ENCODE measurements at places on chromosomes 1 and 21. TPM values are rescaled to one million over a fixed set of nuclear protein-coding genes. Genes with fewer than 3 reads are reported as not detected.

MIA3 gene
- total RNA-seq, result 74.3 TPM

TSPAN2 gene
- total RNA-seq, result 14.2 TPM

- H3K4me3 ChIP-seq, result no peak overlapping the region
- no peak for DNase-seq
- H3K27ac ChIP-seq, result no peak overlapping the region
- H3K36me3 ChIP-seq, result peaks cover 2% of the 10 kb centered on the region
- H3K4me1 ChIP-seq, result no peaks in the 10 kb centered on the region
Measured at GRCh38 chr1:108617008-108617723, 43.7 kb downstream of the HENMT1 start.

GRCh38 chr1:28127617-28128257 is 39.3 kb upstream of the EYA3 start:
- no peak for DNase-seq
- no peak overlapping the region for H3K4me3 ChIP-seq
- peaks cover 29% of the 10 kb centered on the region for H3K27me3 ChIP-seq
- peaks cover 2% of the 10 kb centered on the region for H3K4me1 ChIP-seq
- H3K36me3 ChIP-seq, result no peaks in the 10 kb centered on the region

DNA sequence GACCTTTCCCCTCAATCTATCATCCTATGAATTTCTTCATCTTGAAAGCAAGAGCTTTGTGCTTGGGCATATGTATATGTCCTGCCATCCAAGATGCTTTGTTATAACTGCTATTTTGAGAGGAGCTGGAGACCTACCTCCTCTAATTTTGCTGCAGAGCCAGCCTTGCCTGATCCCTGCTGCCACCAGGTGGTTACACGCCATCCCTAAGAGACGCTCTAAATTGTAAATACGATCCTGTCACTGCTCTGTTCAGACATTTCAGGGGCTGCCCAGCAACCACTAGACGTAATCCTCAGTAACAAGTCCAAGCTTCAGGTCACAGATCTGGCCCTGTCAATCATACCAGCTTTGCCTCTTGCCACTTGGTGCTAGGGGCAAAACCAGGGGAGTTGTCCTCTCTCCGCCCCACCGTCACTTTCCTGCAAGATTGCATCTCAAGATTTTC is 32.9 kb downstream of the GPA33 start:
- no peak overlapping the region for H3K4me3 ChIP-seq
- H3K36me3 ChIP-seq, result no peaks in the 10 kb centered on the region
- DNase-seq, result no peak
- no peak overlapping the region for H3K27ac ChIP-seq

GRCh38 chr1:29993950-29994349 is 729.4 kb downstream of the MATN1 start:
- H3K36me3 ChIP-seq, result no peaks in the 10 kb centered on the region
- no peaks in the 10 kb centered on the region for H3K4me1 ChIP-seq
- no peak overlapping the region for H3K27ac ChIP-seq
- no peak overlapping the region for H3K4me3 ChIP-seq

DNA sequence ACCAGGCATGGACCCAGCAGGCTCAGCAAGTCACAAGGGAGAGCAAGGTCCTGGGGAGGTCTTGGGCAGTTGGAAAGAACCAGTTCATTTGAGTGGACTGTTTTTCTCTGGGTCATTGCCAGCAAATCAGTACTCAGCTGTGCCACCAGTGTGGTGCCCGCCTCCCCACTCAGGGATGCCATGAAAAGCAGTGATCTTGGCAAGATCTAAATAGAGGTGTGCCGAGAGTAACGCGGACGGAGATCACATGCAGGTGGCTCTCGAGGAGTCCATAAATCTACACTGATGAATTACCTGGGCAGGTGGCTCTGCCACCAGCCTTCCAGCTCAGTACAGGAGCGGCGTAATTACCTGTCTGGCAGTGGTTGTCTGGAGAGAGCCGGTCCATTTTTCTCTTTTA is 642.2 kb downstream of the PTPRU start:
- H3K27me3 ChIP-seq, result peaks cover 65% of the 10 kb centered on the region
- H3K4me1 ChIP-seq, result no peaks in the 10 kb centered on the region
- H3K36me3 ChIP-seq, result no peaks in the 10 kb centered on the region
- no peak overlapping the region for H3K27ac ChIP-seq

DNA sequence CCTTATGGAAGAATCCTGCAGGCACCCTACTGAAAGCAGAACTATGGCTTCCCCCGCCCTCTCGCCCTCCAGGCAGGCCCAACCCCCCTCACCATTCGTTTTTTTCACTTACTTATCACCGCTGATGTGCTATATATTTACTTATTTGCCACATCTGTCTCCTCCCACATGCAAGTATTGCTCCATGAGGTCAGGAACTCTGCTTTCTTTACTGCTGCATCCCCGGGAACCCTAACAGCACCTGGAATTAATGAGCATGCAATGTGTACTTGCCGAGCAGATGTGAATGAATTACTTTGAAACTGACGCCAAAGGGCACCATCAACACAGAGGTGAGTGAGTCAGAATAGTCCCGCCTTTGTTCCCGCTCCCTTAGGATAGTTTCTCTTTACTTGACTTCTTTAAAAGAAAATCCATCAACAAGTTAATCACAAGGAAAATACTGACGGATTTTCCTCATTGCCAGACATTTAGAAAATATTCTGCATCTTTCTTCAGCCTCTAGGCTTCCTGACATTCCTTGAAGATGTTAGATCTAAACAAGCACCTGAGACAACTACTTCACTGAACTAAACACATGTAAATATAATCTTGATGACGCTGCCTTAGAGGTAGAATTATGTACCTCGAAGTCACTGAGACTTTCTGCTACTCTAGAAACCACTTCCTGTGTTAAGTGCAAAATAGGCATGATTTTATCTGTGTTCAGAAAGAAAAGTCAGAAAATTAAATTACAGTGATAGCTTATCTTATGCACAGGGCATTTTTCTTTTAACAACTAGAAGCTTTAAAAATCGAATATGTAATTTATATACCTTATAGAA is 17.5 kb upstream of the RAB4A start:
- peak overlapping the region; percentile 8 for H3K4me3 ChIP-seq
- DNase-seq, result no peak
- H3K4me1 ChIP-seq, result peaks cover 25% of the 10 kb centered on the region
- peak overlapping the region; percentile 86 for H3K27ac ChIP-seq
- H3K27me3 ChIP-seq, result no peaks in the 10 kb centered on the region

DNA sequence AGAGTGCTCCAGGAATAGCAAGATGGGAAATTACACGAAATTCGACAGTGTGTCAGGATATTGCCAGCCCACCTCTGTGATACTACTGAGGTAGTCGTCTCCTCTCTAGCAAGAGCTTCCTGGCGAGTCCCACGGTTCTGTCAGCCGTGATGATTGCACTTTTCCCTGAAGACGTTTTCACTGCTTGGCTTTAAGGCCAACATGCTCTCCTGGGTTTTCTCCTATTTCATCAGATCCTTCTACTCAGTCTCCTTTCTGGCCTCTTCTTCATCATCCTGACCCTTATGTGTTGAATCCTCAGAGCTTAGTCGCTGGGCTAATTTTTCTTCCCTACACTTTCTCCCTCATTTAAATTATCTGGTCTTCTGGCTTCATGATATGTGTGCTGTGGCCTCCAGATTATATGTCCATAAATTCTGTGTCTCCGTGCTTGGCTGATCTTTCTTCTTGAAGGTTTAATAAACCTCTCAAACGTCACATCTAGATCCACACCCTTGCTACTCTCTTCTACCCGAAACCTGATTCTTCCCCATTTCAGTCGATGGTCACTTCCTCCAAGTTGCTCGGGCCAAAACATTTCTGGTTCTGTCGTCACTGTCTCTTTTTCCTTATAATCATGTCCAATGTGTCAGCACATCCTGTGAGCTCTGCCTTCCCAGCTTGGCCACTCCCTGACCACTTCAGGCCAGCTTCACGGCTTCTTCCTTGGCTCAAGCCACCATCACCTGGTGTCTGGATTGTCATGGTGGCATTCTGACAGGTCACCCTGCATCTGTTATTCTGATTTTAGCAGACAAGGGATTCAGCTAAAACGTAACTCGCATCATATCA is 12.2 kb downstream of the OR2B11 start:
- peaks cover 2% of the 10 kb centered on the region for H3K4me1 ChIP-seq
- no peaks in the 10 kb centered on the region for H3K36me3 ChIP-seq
- no peak for DNase-seq
- no peak overlapping the region for H3K27ac ChIP-seq
- peaks cover 13% of the 10 kb centered on the region for H3K27me3 ChIP-seq

- peaks cover 33% of the 10 kb centered on the region for H3K4me1 ChIP-seq
- peak within 1 kb of the TSS; percentile 14 for H3K27ac ChIP-seq
- H3K36me3 ChIP-seq, result no peaks in the 10 kb centered on the region
- DNase-seq, result peak; percentile 89
- peaks cover 40% of the 10 kb centered on the region for H3K27me3 ChIP-seq
- H3K4me3 ChIP-seq, result peak within 1 kb of the TSS; percentile 81
Measured at GRCh38 chr1:155078469-155079209, at the start of gene EFNA3. TSS of gene EFNA3 (plus strand) at chr1:155078837. CDS start at chr1:155078942, 105 bp downstream.

DNA sequence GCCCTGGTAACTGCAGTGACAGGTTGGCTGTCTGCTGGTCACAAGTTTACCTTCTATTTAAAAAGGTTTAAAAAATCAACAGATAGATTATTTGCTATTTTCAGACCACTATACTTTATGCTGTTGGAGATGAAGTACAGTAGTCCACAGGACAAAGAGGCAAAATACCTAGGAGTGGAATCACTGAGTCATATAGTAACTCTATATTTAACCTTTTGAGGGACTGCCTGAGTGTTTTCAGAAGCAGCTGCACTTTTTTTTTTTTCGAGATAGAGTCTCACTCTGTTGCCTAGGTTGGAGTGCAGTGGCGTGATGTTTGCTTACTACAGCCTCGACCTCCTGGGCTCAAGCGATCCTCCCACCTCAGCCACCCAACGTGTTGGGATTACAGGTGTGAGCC is 11.7 kb downstream of the CNIH4 start:
- H3K36me3 ChIP-seq, result peaks cover 42% of the 10 kb centered on the region
- no peaks in the 10 kb centered on the region for H3K27me3 ChIP-seq
- no peak for DNase-seq
- H3K4me3 ChIP-seq, result no peak overlapping the region
- H3K4me1 ChIP-seq, result no peaks in the 10 kb centered on the region

- H3K27me3 ChIP-seq, result peaks cover 2% of the 10 kb centered on the region
- H3K4me1 ChIP-seq, result peaks cover 4% of the 10 kb centered on the region
- no peaks in the 10 kb centered on the region for H3K36me3 ChIP-seq
- H3K27ac ChIP-seq, result no peak overlapping the region
- H3K4me3 ChIP-seq, result no peak overlapping the region
- DNase-seq, result no peak
Measured at GRCh38 chr1:98914547-98914946, 90.1 kb downstream of the PLPPR5 start.

- peaks cover 23% of the 10 kb centered on the region for H3K27me3 ChIP-seq
- H3K27ac ChIP-seq, result no peak overlapping the region
- no peaks in the 10 kb centered on the region for H3K4me1 ChIP-seq
- no peaks in the 10 kb centered on the region for H3K36me3 ChIP-seq
- DNase-seq, result no peak
- H3K4me3 ChIP-seq, result no peak overlapping the region
Measured at GRCh38 chr1:247434005-247434404, 18.0 kb downstream of the NLRP3 start.

GRCh38 chr1:163561580-163562295 is 240.0 kb downstream of the NUF2 start:
- no peaks in the 10 kb centered on the region for H3K27me3 ChIP-seq
- DNase-seq, result no peak
- peak overlapping the region; percentile 88 for H3K27ac ChIP-seq
- H3K36me3 ChIP-seq, result no peaks in the 10 kb centered on the region

DNA sequence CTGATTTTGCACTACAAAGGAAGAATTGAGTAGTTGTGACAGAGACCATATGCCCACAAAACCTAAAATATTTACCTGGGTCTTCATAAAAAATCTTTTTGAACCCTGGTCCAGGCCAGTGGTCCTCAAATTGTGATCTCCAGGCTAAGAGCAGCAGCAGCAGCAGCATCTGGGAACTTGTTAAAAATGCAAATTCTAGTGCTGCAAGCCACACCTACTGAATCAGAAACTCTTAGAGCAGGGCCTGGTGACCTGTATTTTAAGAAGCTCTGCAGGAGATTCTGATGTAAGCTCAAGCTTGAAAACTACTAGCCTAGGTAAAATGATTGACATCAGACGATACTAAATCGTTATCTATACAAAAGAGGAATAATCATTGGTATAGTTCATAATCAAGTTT is 112.2 kb downstream of the LRRC7 start:
- H3K4me1 ChIP-seq, result peaks cover 15% of the 10 kb centered on the region
- H3K36me3 ChIP-seq, result no peaks in the 10 kb centered on the region
- H3K27ac ChIP-seq, result no peak overlapping the region
- no peak overlapping the region for H3K4me3 ChIP-seq
- DNase-seq, result no peak

DNA sequence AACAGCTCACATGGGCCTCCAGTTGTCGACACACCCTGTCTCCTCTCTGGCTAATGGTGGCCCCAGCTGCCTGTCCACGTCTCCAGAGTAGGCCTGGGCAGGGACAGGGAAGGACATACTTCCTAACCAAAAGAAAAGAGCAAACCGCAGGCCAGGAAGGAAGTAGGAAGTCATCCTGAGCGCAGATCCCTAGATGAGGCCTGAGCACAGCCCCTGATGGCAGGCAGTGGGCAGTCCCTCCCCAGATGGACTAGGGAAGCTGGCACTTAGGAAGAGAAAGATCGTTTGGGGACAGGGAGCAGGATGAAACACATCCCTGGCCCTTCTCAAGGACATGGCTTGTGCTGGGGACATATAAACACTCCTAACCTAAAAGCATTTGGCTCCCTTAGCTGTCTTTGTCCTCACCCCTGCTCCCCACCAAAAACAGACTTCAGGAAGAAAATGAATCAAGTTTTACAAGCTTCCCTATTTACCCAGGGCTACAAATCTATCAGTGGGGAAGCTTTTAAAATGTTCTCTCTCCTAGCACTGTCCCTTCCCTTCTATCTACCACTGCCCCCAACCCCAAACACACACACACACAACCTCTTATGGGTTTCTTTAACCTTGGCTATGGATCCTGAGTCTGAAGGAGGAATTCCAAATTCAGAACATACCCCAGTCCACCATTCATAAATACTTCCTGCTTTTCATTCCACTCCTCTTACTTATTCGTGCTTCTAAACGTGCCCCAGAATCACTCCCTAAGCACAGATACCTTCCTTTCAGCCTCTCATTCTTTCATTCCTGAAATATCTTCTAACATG is 21.1 kb downstream of the SSBP3 start:
- H3K27ac ChIP-seq, result peak overlapping the region; percentile 91
- H3K4me1 ChIP-seq, result peaks cover 24% of the 10 kb centered on the region
- H3K27me3 ChIP-seq, result no peaks in the 10 kb centered on the region

GRCh38 chr1:238029126-238029525 is 138.4 kb upstream of the ZP4 start:
- no peaks in the 10 kb centered on the region for H3K27me3 ChIP-seq
- no peaks in the 10 kb centered on the region for H3K4me1 ChIP-seq

DNA sequence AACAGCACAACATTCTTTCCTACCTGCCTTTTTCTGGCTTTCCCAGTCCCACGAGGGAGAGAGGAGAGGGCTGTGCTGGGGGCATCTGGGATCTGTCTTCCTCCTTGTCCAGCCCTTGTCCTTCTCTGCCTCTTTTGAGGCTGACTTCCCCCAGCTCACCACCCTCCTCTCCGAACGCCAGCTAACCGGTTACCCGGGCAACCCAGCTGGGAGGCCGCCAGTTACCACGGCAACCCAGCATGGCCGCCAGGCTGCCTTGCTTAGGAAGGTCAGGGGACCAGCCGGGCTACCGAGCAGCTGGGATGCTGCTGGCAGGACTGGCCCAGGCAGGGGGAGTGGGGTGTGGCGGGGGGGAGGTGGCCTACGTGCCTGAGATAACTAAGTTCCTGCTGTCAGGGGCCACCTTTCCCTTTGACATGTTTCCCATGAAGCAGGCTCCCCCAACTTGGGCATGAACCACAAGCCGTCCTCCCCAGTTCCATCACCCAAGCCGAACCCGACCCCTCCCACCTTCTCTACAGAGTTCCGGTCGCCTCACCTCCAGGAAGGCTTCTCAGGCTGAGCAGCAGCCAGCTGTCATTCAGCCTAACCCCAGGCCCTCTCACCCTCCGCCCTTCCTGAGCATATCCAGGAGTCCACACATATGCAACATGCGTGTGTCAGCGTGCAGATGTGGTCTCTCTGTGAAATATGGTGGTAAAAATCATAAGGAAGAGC is 8.7 kb downstream of the PLEKHA6 start:
- no peaks in the 10 kb centered on the region for H3K27me3 ChIP-seq
- H3K4me1 ChIP-seq, result peaks cover 55% of the 10 kb centered on the region
- peak; percentile 79 for DNase-seq
